ENCODE measurements at places on chromosomes 12 and 14.

- no peak for DNase-seq
These were observed 61.8 kb downstream of the PIK3C2G start for GRCh38 chr12:18323159-18323558.

DNA sequence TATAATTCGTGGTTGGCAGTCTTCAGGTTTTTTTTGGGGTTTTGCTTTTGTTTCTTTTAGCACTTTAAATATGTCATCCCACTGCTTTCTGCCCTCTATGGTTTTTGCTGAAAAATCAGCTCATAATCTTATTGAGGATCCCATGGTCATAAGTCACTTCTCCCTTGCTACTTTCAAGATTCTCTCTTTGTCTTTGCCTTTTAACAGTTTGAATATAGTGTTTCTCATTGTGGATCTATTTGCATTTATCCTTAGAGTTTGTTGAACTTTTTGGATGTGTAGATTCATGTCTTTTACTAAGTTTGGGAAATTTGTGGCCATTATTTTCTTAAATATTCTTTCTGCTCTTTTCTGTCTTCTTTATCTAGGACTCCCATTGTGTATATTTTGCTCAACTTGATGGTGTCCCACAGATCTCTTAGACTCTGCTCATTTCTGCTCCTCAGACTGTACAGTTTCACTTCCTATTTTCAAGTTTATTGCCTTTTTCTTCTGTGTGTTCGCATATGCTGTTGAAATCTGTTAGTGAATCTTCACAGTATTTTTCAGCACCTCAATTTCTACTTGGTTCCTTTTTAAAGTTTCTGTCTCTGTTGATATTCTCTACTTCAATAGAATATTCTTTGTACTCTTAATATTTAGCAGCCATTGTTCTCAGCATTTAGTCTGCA, 70.8 kb downstream of the WNK1 start:
- no peak for DNase-seq

GRCh38 chr14:72801836-72802587, 91.9 kb downstream of the DPF3 start:
- DNase-seq, result no peak

GRCh38 chr12:130049666-130050065, 112.6 kb upstream of the FZD10 start:
- no peak for DNase-seq

DNA sequence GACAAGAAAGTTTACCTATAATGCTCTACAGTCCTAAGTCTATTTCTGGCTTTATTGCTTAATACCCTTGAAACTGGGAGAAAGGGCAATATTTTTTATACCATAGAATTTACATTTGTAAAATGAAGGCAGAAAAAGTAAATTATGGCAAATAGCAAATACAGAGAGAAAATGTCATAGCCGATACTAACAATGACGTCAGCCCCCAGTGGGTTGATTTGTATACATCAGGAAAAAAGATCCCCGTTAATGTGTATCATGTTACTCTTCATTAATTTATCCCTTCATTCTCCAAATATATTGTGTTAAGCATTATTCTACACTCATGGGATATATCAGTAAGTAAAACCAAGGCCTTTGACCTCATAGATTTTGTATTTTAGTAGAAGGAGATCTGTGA, 445.1 kb upstream of the SYT1 start:
- DNase-seq, result no peak

DNA sequence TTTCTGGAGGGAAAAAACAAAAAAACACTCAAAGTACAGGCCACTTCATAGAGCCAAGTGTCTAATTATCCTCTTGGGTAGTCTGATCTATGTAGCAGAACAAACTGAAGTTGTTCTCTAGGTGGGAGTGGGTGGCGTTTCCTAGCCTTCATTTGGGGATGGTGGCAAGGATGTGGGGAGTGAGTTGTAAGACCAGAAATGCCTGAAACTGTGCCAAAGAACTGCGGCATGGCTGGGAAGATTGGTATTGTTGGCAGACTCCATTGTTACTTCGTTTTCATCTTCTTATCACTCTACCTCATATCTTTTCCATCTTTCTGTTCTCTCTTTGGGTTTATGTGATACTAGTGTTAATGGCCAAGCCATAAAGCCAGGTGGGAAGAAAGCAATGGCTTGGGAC, 177.3 kb upstream of the DDHD1 start:
- DNase-seq, result no peak
